ENCODE measurements at places on chromosomes 3 and 15.

- DNase-seq, result peak; percentile 77
Observed at GRCh38 chr3:16311960-16312451, 47.0 kb downstream of the OXNAD1 start.

- no peak for DNase-seq
Observed at GRCh38 chr3:44421280-44421679, 56.2 kb downstream of the ZNF445 start.

DNA sequence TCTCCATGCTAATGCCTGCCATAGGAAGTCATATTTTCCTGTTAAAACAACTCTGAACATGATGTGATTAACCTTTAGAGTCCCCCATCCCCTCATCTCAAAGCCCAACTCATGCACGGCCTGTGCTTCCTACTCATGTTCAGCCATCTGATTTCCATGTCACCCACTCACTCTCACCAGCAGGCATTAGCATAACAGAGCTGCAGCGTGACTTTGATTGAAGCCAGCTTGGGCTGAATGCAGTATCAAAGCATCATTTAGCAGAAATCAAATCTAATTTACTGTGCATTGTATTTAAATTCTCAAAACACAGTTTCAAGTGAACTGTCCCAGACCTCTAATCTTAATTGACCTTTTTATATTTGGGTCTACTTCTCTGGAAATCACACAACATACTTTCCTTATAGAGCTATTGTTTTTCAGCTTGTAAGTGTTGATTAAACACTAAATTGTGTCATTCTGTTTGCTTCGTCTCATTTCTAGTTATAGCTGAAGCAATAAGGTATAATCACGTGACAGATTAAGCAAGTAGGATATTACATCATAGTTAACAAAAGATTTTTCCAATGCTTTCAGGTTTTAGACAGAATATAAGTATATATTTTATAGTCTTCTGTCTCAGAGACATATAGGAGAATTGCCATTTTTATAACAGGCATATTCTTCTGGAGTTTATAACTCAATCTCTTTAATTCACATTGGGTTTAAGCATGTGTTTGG lies 501.5 kb downstream of the ROBO2 start:
- DNase-seq, result no peak

DNA sequence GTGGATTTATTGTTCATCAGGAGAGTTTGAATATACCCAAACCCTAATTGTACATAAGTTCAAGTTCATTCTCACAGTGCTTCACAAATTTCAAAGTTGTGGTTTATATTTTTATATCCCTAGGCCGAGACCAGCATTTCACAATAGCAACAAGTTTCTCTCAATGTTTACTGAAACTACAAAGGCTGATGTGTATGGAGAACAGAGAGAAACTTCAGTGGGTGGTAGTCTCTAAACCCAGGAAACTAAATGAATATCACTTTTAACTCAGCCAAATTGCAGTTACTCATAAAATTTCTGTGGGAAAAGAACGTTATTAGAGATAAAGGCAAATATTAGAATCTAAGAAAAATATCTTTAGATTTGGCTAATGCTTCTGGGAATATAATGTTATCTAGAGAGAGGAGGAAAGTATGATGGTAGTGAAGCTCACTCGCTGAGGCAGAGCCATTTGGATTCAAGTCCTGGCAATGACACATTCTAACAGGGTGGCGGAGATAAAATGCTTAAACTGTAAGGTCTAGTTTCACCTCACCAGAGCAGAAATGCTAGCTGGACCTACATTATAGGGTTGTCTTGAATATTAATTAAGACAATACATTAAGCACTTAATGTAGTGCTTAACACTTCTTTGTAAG lies 514.8 kb downstream of the EPHA3 start:
- DNase-seq, result no peak

GRCh38 chr15:101162701-101163483 lies 89.0 kb downstream of the CHSY1 start:
- no peak for DNase-seq

GRCh38 chr3:32960404-32961170 lies 9.1 kb downstream of the CCR4 start:
- no peak for DNase-seq
